Heart left ventricle (tissue), 16 donors: ENCODE measurements at places on chromosomes 7 and 10. TPM values are rescaled to one million over a fixed set of nuclear protein-coding genes. Genes with fewer than 3 reads are reported as not detected.
A peak's percentile ranks its signal among the peaks of the same experiment; 100 is the strongest.

- no peak for DNase-seq
These were observed at the start of gene GRID1 for GRCh38 chr10:86366033-86366901. GRID1 (minus strand) TSS chr10:86366795.

- no peak for DNase-seq
These were observed 103.7 kb downstream of the HECTD2 start for GRCh38 chr10:91513598-91514424.

DNA sequence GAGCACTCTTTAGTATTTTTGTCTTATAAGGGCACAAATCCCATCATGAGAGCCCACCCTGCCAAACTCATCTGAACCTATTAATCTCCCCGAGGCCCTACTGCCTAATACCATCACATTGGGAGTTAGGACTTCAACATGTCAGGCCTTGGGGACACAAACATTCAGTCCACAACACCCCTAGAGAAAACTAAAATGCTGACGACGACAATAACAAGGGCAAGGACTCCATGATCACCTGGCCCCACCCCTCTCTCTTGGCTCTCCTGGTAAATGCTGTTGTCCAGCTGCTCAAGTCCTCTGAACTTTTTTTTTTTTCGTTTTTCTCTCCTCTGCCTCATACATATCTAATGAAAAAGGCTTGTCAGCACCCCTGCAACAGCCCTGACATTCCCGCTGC is 118.8 kb upstream of the MKI67 start:
- DNase-seq: no peak

DNA sequence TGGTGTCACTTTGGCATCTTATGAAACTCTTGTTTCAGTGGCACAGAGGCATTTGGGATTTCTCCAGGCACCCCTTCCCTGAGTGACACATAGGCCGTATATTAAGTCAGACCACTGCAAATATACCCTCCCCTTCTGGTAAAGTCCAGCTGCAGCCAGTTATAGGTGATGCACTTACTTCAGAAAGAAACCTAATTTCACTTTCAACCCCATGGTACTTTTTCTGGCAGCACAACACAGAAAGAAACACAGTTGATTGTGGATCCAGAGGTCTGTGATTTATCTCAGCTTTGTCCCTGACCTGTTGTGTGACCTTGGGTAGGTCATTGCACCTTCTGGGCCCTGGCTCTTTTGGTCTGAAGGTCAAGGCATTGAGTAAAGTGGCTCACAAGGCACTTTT is 173.2 kb downstream of the BUB3 start:
- no peak for DNase-seq

DNA sequence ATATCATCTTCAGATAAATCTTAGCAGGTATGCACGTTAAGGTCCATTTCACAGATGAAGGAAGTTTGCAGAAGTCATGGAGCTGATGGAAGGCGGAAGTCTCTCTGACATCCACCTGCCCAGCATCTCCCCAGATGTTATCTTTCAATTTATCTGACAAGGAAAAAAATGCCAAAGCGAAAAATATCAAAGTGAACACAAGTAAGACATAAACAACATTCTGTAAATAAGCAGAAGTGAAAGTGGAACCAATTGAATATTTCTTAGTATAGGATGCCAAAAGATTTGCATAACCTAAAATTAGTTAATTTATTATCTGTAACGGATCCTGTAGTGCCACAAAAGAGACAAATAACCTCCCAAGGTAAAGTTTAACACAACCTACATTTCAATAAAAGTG is 73.6 kb upstream of the NEBL start:
- DNase-seq: no peak

GRCh38 chr7:76048668-76048988 is 722 bp downstream of the MDH2 start:
- no peak for DNase-seq

- DNase-seq: no peak
These were observed 56.9 kb downstream of the ZNF727 start for GRCh38 chr7:64101943-64102655.

DNA sequence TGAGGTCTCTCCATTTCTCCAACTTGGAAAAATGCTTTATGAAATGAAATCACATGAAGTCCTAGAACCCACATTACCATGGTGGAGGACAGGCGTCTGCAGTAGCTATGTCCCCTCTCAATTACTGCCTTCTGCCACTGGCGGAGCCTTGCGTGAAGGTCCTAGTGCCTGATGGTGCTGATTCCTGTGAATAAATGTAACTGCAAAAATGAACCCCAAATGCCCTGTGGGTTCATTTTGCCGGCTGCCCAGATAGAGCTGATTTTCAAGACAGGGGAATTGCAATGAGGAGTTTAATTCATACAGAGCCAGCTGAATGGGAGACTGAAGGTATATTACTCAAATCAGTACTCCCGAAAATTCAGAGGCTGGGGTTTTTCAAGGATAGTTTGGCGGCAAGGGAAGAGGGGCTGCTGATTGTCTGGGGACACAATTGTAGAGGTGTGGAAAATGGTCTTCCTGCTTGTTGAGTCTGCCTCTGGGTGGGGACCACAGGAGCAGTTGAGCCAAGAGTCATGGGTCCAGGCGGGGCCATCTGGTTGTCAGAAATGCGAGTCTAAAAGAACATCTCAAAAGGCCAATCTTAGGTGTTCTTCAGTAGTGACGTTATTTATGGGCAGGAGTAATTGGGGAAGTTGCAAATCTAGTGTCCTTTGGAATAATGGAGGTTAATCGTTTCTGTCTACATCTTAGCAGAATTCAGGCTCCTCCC is 13.5 kb downstream of the PRF1 start:
- no peak for DNase-seq

GRCh38 chr10:3107426-3107961 is 40.1 kb downstream of the PFKP start:
- DNase-seq: peak; percentile 80

- DNase-seq: no peak
These were observed 30.7 kb downstream of the CUL2 start for GRCh38 chr10:35059481-35059880.

- no peak for DNase-seq
These were observed 70.5 kb downstream of the SDK1 start for GRCh38 chr7:3371601-3372000.

DNA sequence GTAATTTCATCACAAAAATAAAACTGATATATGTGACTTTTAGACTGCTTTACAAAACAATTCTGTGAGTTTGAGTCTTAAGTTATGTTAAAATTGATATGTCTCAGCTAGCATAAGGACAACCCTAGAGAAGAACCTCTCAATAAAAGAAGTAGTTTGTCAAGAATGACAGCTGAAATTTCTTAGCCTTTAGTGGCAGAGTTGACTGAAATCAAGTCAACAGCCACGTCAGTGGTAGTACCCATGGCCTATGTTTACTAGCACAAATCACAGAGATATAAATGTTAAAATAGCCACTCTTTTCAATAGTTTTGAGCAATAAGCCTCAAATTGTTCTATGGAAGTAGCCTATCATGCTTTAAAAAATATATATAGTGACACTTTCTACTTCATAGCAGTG is 138.9 kb upstream of the FERD3L start:
- no peak for DNase-seq

- DNase-seq: no peak
These were observed 529.1 kb downstream of the TCERG1L start for GRCh38 chr10:130782467-130782866.

GRCh38 chr10:128384831-128385230 is 258.6 kb upstream of the MKI67 start:
- DNase-seq: no peak

DNA sequence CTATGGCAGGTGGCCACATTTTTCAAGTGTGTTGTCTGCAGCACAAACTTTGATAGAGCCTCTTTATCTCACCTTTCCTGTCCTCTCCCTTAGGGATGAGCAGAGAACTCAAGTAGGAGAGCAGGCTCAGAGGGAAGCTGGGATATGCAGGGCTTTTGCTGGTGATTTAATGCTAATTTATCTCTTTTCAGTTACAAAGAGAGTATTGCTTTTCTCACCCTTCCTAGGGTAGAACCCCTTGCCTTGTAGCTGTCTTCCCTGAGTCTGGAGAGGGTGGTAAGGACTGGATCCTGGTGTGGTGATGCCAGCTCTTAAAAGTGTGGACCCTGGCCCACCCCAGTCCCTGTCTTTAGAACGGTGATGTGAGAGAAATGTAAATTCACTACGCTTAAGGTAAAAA is 1061.4 kb downstream of the TYW1 start:
- DNase-seq: no peak

GRCh38 chr7:140674899-140675701 is 2.4 kb downstream of the ADCK2 start:
- DNase-seq: no peak

- DNase-seq: no peak
These were observed 32.9 kb upstream of the AKR1C2 start for GRCh38 chr10:5036511-5036910.

DNA sequence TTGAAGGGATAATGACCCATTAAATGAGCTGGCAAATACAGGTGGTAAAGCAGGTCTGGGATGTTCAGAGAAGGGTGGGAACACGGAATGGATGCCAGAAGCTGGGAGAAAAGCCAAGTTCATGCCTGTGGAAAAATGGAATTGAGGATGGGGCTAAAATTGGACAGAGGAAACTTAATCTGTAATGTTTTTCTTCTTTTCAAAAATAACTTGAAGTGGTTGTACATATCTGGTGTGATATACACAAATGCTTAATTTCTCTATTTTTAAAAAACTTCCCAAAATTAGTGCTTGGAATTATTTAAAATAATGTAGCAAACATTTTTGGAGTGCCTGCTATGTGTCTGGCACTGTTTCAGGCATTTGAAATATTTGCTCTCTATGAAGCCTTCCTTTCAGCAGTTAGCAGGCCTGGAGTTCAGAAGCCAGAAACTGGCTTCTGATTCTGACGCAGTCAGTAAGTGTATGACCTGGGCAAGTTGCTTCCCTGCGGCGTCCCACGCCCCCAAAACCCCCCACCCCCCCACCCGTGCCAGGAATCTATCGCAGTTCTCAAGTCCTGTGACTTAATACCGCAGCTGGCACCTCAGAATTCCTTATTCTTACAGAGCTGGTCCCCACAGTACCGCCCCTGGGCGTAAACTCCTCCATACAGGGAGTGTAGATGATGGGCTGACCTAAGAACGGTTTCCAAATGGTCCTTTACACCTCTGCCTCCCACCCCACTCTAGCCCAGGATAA is 828 bp upstream of the MALSU1 start:
- DNase-seq: no peak

- no peak for DNase-seq
These were observed 406.6 kb downstream of the GLRX3 start for GRCh38 chr10:130542761-130543160.

DNA sequence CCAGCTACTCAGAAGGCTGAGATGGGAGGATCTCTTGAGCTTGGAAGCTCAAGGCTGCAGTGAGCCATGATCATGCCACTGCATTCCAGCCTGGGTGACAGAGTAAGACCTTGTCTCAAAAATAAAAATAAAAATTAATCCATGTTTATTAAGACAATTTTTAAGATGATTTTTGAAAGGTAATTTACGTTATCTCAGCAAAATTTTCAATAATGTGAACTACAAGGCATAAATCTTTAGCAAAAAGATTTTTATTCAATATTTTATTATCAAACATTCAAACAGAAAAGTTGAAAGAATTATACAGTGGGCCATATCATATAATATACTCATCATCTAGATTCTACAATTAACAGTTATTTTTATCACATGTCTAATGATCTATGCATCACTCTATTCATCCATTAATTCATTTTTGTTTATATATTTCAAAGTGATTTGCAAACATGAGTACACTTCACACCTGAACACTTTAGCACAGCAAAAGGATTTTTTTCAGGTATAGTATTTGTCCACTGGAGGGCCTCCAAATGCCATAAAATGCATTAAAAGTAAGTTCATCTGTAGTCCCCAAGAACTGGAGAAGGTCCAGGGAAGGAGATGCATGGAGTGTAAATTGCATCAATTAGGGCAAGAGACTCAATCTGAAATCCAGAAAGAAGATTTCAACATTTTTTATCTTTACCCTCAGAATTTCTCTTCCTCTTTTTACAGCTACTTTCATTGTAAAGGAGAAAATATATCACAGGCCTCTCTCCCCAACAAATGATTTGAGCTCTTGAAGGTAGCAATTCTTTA is 38.6 kb upstream of the RSBN1L start:
- DNase-seq: no peak

GRCh38 chr7:68485253-68485917 is 1112.9 kb upstream of the AUTS2 start:
- DNase-seq: no peak

DNA sequence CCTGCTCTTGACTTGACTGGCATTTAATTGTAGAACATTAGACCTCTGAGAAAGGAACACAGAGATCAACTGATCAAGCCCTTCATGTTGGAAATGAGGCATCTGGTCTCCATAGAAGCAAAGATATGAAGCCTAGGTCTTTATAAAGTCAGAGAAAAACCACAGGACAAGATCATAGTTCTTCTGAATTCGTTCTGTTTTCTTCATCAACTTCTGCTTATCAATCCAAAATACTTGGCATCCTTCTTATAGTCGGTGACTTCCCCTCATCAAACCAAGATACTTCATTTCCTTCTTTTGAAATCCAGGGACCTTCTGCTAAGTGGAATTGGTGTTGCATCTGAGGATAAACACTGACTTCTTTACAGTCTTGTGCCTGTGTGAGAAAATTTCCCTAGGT is 77.1 kb upstream of the PRKCQ start:
- DNase-seq: no peak

- peak; percentile 67 for DNase-seq
These were observed 728 bp downstream of the CAV2 start for GRCh38 chr7:116500078-116500853.

GRCh38 chr7:132672200-132672990 is 96.1 kb upstream of the PLXNA4 start:
- no peak for DNase-seq

DNA sequence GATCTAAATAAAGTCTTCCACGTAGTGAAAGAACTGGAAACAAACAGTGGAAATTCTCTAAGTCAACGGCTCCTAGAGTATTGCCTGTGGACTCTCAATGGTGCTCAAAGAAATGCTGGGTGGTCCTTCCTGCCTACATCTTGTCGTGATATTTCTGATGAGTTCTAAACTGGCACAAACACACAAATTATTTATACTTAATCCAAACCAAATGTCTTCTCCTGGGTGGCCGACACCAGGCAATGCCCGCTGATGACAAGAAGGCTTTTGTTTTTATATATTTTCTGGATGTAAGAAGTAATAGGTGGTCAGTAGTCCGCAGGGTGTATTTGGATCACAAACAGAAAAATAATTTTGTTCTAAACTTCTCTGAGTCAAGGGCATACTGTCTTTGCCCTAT is 178.7 kb downstream of the GFRA1 start:
- no peak for DNase-seq

ZNF853 gene
- total RNA-seq: 27.8 TPM

SPDYE8 gene
- not detected for total RNA-seq

EBLN1 gene
- total RNA-seq: not detected

CH25H gene
- 2.1 TPM for total RNA-seq

AKR1C8 gene
- 0.72 TPM for total RNA-seq

PNLIPRP2 gene
- total RNA-seq: not detected

ADRA2A gene
- total RNA-seq: 3.9 TPM

GCK gene
- total RNA-seq: 0.87 TPM

BUB3 gene
- 29.6 TPM for total RNA-seq

COL26A1 gene
- 2.1 TPM for total RNA-seq

ABHD11 gene
- 27.8 TPM for total RNA-seq

PDE6C gene
- total RNA-seq: not detected

FZD8 gene
- 10.3 TPM for total RNA-seq

AGR2 gene
- total RNA-seq: not detected
